ENCODE measurements at places on chromosomes 11 and 22.
A peak's percentile ranks its signal among the peaks of the same experiment; 100 is the strongest.

GRCh38 chr11:130029137-130029536, 26.5 kb upstream of the PRDM10 start:
- H3K27me3 ChIP-seq: no peaks in the 10 kb centered on the region
- no peaks in the 10 kb centered on the region for H3K36me3 ChIP-seq
- H3K4me1 ChIP-seq: no peaks in the 10 kb centered on the region
- H3K27ac ChIP-seq: no peak overlapping the region

- peak; percentile 44 for DNase-seq
- H3K36me3 ChIP-seq: no peaks in the 10 kb centered on the region
- H3K27me3 ChIP-seq: no peaks in the 10 kb centered on the region
These were observed 15.0 kb upstream of the CYB5R2 start for GRCh38 chr11:7688238-7688826.

DNA sequence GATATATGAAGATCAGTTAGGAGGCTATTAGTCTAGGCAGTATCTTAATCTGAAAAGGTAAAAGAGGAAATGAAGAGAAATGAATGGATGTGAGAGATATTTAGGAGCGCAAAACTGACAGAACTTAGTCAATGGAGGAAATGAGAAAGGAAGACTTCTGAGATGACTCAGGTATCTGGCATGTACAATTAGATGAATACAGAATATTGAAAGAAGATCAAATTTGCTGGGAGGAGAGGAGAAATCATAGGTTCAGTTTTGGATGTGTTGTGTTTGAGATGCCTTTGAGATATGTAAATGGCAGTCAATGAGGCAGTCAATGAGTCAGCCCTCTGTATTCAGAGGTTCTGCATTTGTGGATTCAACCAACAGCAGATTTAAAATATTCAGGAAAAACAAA, 42.9 kb upstream of the GAB2 start:
- H3K4me3 ChIP-seq: no peak overlapping the region
- H3K27me3 ChIP-seq: no peaks in the 10 kb centered on the region
- no peak overlapping the region for H3K27ac ChIP-seq
- H3K4me1 ChIP-seq: no peaks in the 10 kb centered on the region

GRCh38 chr11:95093548-95093947, 3.9 kb downstream of the ENDOD1 start:
- no peak overlapping the region for H3K27ac ChIP-seq
- peaks cover 6% of the 10 kb centered on the region for H3K4me1 ChIP-seq
- no peak overlapping the region for H3K4me3 ChIP-seq
- no peak for DNase-seq
- H3K27me3 ChIP-seq: no peaks in the 10 kb centered on the region

DNA sequence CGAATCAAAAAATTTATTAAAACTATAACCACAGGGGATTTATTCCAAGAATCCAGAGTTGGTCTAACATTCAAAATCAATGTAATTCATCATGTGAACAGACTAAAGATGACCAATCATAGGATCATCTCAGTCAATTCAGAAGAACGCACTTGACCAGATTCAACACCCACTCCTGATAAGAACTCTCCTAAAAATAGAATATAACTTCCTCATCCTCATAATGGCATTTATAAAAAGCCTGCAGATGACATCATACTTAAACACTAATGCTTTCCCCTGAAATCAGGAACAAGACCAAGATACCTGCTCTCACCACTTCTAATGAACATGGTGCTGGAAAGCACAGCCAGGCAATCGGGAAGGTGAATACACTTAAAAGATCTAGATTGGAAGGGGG, 10.5 kb upstream of the MUC2 start:
- no peak for DNase-seq
- no peaks in the 10 kb centered on the region for H3K36me3 ChIP-seq
- no peak overlapping the region for H3K27ac ChIP-seq

GRCh38 chr11:2399488-2400068, 972 bp upstream of the TSSC4 start:
- H3K27ac ChIP-seq: peak overlapping the region; percentile 97
- no peaks in the 10 kb centered on the region for H3K27me3 ChIP-seq
- H3K4me3 ChIP-seq: peak overlapping the region; percentile 73
- H3K4me1 ChIP-seq: peaks cover 3% of the 10 kb centered on the region
- no peak for DNase-seq

- no peak overlapping the region for H3K4me3 ChIP-seq
- H3K27ac ChIP-seq: no peak overlapping the region
These were observed 39.0 kb downstream of the IGLL5 start for GRCh38 chr22:22926370-22927195.

- peaks cover 10% of the 10 kb centered on the region for H3K4me1 ChIP-seq
- no peak overlapping the region for H3K27ac ChIP-seq
- no peaks in the 10 kb centered on the region for H3K36me3 ChIP-seq
- no peaks in the 10 kb centered on the region for H3K27me3 ChIP-seq
- DNase-seq: no peak
These were observed 37.0 kb upstream of the FBLN1 start for GRCh38 chr22:45465633-45466032.

- no peaks in the 10 kb centered on the region for H3K36me3 ChIP-seq
- no peak overlapping the region for H3K27ac ChIP-seq
- no peak overlapping the region for H3K4me3 ChIP-seq
- H3K4me1 ChIP-seq: no peaks in the 10 kb centered on the region
These were observed 362.3 kb downstream of the DYNC2H1 start for GRCh38 chr11:103471546-103471945.

DNA sequence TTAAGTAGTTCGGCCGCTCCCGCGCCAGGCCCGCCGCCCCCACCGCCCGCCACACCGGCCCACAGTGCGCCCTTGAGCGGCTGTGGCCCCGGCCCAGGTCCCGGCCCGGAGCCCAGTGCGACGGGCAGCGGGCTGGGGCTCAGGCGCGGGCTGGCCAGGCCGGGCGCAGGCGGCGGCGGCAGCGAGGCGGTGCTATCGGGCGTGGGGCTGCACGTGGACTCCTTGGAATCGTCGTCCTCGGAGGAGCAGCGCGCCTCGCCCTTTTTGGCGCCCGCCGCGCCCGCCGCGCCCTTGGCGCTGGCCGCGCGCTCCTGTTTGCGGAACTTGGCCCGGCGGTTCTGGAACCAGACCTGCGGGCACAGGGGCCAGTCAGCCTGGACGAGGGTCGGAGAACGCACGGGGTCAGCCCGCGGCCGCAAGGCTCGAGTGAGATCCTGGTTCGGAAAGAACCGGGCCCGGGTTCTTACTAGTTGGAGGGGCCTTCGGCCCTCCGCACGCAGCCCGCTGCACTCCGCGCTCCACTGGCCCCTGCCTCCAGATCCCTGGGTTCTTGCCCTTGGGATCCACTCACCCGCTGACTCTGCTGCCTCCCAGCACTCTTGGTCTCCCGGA, 4.0 kb downstream of the PHOX2A start:
- peaks cover 31% of the 10 kb centered on the region for H3K36me3 ChIP-seq
- H3K4me1 ChIP-seq: no peaks in the 10 kb centered on the region
- no peaks in the 10 kb centered on the region for H3K27me3 ChIP-seq
- H3K27ac ChIP-seq: no peak overlapping the region
- DNase-seq: no peak

DNA sequence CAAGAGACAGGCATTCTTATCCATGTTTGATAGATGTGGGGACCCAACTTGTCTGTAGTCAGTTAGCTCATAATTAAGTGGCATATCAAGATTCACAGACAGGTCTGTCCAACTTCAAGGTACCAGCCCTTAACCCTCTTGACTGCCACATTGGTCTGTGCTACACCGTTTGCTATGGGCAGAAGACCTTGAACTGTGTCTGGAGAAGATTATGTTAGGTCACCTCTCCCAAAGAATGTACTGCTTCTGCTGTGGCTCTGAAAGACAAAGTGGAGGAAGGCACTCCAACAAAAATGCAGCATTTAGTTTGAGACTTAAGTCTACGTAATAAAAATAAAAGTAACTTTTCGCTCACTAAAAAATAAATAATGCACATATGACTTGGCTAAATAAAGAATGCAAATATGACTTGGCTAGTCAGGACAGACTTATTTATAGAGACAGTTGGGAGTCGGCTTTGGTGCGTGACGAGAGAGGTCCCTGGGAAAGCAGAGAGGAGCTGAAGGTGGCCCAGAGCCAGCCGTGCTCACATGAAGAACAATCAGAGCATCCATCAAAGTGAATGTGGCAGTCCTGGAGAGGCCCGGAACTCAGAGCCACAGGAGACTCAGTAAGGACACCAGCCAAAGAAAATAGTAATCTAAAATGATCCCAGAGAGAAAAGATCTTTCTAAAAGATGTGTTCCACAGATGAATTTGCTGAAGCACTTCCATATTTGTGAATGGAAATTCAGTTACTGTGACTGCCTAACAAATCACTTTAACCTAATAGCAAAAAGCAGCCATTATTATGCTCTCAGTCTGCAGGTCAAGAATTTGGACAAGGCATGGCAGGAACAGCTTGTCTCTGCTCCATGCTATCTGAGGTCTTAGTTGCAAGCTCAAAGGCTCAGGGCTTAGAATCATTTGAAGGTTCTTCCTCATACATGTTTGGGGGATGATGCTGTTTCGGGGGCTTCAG, 35.0 kb downstream of the CWC15 start:
- peak; percentile 50 for DNase-seq
- no peaks in the 10 kb centered on the region for H3K36me3 ChIP-seq
- no peak overlapping the region for H3K27ac ChIP-seq
- H3K4me3 ChIP-seq: no peak overlapping the region
- H3K27me3 ChIP-seq: no peaks in the 10 kb centered on the region

DNA sequence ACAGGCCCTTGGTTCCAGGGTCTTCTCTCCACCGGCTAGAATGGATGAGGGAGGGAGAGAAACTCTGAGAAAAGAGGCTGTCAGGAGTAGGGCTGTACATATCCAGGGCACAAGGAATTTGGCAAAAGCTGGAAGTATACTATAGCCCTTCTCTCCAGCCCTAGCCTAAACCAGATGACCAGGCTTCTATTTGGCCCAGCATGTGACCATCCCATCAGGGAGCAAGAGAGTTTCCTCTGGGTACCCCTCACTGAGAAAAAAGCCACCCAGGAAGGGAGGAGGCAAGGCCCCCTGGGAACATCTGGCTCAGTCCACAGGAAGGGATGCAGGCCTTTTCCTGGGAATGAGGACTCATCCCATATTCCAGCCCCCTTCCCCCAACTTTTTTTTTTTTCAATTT, 8.3 kb downstream of the CD44 start:
- no peaks in the 10 kb centered on the region for H3K27me3 ChIP-seq
- no peak overlapping the region for H3K27ac ChIP-seq
- no peak overlapping the region for H3K4me3 ChIP-seq
- H3K4me1 ChIP-seq: peaks cover 4% of the 10 kb centered on the region
- DNase-seq: no peak

GRCh38 chr22:46569055-46569847, 31.8 kb upstream of the CELSR1 start:
- H3K27ac ChIP-seq: no peak overlapping the region
- DNase-seq: no peak
- H3K4me1 ChIP-seq: peaks cover 2% of the 10 kb centered on the region
- no peaks in the 10 kb centered on the region for H3K36me3 ChIP-seq
- no peaks in the 10 kb centered on the region for H3K27me3 ChIP-seq

DNA sequence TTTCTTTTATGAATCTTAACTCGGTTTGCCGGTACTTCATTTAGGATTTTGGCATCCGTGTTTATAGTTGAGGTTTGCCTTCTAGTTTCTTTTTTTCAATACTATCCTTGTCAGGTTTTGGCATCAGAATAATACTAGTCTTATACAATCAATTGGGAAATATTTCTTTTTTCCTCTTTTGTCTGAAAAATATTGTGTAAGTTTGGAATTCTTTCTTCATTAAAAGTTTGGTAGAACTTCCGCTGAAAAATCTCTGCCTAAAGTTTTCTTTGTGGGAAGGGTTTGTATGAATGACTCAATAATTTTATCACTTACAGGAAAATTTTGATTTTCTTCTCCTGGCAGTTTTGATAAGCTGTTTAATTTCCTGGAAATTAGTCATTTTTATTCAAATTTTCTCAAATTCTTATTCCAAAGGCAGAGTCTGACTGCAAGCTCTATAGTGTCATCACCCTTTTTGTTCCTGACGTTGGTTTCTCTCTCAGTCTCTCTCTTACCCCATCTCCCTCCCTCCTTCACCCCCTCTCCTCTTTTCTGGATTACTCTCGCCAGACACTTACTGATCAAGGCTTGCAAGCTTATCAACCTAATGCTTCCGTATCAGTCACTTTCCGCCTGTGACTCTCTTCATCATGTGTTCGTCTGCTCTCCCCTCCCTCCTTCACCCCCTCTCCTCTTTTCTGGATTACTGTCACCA, 555.7 kb downstream of the TBC1D22A start:
- DNase-seq: no peak
- no peaks in the 10 kb centered on the region for H3K4me1 ChIP-seq
- H3K4me3 ChIP-seq: no peak overlapping the region
- H3K27me3 ChIP-seq: peaks cover 4% of the 10 kb centered on the region
- no peaks in the 10 kb centered on the region for H3K36me3 ChIP-seq

- H3K4me3 ChIP-seq: no peak overlapping the region
- H3K36me3 ChIP-seq: no peaks in the 10 kb centered on the region
- no peak overlapping the region for H3K27ac ChIP-seq
- DNase-seq: no peak
These were observed 52.2 kb downstream of the HORMAD2 start for GRCh38 chr22:30132290-30132996.

DNA sequence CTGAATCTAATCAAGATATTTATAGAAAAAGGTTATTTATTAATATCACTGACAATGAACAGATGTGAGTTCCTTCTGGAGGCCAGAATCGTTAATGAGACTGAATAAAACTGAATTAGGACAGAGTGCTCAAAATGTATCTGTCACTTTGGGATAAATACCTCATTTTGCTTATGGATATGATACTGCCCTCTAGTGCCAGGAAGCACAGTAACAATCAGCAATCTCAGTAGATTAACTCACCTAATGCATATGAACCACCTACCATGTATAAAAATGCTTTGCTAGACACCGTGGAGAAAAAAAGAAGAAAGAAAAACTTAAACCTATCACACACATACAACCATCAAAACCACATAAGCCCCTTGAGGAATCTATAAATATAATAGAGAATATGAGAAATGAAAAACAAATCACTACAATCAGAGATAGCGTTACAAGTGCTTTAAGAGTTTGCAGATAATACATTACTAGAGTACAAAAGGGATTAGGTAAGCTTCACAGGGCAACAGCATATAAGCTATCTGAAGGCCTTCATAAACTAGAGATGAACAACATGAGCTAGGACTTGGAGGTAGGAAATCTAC, 117.4 kb downstream of the SGSM3 start:
- no peaks in the 10 kb centered on the region for H3K27me3 ChIP-seq
- no peak overlapping the region for H3K4me3 ChIP-seq
- H3K27ac ChIP-seq: no peak overlapping the region
- H3K4me1 ChIP-seq: peaks cover 3% of the 10 kb centered on the region
- DNase-seq: peak; percentile 57
- H3K36me3 ChIP-seq: no peaks in the 10 kb centered on the region

GRCh38 chr11:61950035-61950547, at the start of gene BEST1:
BEST1 (plus strand) TSS chr11:61950351; CDS start chr11:61951807, 1,456 bp downstream.
- no peaks in the 10 kb centered on the region for H3K27me3 ChIP-seq
- no peaks in the 10 kb centered on the region for H3K4me1 ChIP-seq
- DNase-seq: no peak

- peak; percentile 64 for DNase-seq
- H3K27ac ChIP-seq: no peak overlapping the region
- H3K4me1 ChIP-seq: peaks cover 9% of the 10 kb centered on the region
- H3K4me3 ChIP-seq: no peak overlapping the region
- peaks cover 19% of the 10 kb centered on the region for H3K36me3 ChIP-seq
These were observed 9.4 kb downstream of the LRRC75B start for GRCh38 chr22:24583221-24584165.

GRCh38 chr11:7320306-7320705, 68.6 kb downstream of the SYT9 start:
- H3K4me1 ChIP-seq: no peaks in the 10 kb centered on the region
- H3K36me3 ChIP-seq: no peaks in the 10 kb centered on the region
- H3K4me3 ChIP-seq: no peak overlapping the region
- DNase-seq: no peak
- H3K27me3 ChIP-seq: no peaks in the 10 kb centered on the region

Data from lung (tissue), 17 donors.